ENCODE measurements at places on chromosomes 5 and 9.

DNA sequence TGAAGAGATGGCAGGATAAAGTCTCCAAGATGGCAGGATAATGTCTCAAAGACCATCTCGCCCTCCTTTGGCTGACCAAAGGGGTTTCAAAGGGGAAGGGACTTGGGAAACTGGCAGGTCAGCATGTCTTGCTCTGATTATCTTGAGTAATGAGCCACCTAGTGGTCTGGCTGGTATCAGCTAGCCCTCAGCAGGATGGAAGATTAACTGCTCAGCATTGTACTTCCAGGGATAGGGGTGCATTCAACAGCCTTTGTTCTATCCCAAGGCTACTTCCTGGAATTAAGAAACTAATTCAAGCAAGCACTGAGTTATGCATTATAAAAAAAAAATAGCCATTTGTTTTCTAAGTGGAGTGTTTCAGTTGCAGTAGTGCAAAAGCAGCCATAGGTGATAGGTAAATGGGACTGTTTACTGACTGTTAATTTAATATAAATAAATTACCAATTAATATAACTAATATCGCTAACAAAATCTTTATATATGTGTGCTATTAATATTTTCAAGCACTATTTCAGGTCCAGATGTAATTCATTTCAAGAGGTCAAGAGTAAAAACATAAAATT is 555.5 kb downstream of the CDH9 start:
- DNase-seq = peak; percentile 42

- no peak for DNase-seq
Observed at GRCh38 chr5:136864960-136865359, 499.6 kb upstream of the TRPC7 start.

DNA sequence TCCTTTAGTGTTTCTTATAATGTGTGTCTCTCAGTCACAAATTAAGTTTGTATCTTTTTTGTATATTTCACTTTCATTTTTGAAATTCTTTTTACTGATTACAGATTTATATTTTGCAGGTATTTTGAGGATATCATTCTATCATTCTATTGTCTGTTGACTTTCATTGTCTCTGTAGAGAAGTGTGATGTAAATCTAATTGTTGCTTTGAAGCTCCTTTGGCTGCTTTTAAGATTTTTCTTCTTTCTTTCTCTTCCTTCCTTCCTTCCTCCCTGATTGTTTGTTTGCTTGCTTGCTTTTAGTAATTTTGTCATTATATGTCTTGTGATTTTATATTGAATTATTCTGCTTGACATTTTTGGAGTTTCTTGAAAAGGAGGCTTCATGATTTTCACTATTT is 75.3 kb upstream of the MAST4 start:
- DNase-seq = no peak

DNA sequence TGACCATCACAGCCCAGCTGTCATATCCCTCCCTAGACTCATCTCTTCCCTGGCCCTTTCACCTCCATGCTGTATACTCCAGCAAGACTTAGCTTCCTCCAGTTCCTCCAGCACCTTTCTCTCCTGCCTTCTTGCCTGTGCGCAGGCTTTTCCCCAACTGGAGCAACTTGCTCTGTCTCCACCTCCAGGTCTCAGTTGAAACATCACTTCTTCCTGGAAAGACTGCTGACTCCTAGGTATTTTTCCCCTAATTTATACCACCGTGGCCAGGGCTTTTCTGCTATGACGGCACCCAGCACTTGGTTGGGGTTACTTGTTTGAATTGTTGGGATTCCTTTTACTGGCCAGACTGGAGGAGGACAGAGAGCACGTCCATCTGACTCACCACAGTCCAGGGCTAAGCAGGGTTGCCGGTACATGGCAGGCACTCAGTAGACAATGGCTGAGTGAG is 67.5 kb downstream of the KCNIP1 start:
- DNase-seq = no peak

GRCh38 chr9:127336506-127337352 is 60.2 kb upstream of the SLC2A8 start:
- peak; percentile 7 for DNase-seq

GRCh38 chr9:134420974-134421432 is 94.7 kb downstream of the RXRA start:
- no peak for DNase-seq

DNA sequence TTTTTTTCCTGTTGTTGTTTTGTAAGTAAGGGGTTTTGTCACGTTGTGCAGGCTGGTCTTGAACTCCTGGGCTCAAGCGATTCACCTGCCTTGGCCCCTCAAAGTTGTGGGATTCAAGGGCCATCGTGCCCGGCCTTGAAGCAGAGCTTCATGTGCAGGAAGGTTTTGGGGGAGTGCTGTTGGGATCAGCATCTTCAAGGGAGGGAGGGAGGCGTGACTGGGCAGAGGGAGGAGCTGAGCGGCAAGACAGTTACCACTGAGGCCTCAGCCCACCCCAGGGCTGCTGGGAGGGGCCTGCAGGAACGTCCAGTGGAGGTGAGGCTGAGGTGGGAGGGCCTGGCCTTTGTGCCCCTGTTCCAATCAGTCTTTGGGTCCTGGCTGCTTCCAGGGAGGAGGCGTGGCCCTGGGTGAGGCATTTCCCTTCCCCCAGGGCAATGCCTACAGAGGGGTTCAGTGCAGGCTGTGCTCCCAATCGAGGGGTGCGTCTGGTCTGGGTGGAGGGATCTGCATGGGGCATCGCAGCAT is 21.4 kb downstream of the OR2V1 start:
- no peak for DNase-seq

GRCh38 chr5:135559354-135559753 is 19.4 kb downstream of the CXCL14 start:
- DNase-seq = no peak

DNA sequence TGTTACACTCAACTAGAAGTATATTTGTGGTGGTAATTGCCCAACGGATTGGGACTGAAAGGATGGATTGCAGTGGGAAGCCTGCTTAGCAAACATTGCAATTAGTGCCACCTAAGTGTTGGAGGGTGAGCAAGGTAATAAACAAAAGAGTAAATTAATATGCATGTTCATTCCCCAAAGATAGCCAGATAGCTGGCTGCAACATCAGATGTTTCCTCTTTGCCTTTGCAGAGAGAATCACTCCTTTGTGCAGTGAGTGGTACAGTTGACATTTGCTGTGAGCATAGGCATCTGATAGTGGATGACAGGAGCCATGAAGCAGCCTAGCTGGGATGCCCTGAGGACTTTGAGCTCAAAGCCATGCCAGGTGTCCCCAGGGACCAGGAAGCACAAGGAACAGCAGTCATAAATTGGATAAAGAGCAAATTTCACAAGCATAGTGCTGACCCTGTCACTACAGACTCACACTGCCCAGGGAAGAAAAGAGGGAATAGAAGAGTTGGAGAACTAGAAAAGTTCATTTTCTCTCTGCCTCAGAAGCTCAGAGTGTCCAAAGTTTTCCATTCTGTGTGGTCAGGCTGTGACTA is 336.1 kb upstream of the SLC30A5 start:
- DNase-seq = no peak

DNA sequence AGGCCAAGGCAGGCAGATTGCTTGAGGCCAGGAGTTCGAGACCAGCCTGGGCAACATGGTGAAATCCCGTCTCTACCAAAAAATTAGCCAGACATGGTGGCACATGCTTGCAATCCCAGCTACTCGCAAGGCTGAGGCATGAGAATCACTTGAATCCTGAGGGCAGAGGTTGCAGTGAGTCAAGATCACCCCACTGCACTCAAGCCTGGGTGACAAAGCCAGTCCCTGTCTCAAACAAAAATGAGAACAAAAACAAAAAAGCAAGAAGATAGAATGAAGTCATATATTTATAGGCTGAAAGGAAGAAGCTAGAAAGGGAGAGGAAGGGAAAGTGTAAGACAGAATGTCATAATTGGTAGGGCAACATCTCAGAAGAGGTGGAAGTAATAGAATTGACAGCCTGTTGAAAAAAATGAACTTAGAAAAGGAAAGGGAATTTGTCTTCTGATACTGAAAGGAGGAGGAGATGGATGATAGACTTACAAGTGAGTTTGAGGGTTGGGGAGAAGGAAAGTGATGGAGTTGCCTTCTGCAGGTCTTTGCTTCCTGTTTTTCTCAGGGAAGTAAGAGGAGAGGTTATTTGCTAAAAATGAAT is 32.2 kb downstream of the CARD6 start:
- no peak for DNase-seq

GRCh38 chr5:127330116-127330515 is 39.5 kb downstream of the MEGF10 start:
- no peak for DNase-seq

GRCh38 chr5:139949710-139950109 is 93.4 kb downstream of the NRG2 start:
- DNase-seq = no peak

DNA sequence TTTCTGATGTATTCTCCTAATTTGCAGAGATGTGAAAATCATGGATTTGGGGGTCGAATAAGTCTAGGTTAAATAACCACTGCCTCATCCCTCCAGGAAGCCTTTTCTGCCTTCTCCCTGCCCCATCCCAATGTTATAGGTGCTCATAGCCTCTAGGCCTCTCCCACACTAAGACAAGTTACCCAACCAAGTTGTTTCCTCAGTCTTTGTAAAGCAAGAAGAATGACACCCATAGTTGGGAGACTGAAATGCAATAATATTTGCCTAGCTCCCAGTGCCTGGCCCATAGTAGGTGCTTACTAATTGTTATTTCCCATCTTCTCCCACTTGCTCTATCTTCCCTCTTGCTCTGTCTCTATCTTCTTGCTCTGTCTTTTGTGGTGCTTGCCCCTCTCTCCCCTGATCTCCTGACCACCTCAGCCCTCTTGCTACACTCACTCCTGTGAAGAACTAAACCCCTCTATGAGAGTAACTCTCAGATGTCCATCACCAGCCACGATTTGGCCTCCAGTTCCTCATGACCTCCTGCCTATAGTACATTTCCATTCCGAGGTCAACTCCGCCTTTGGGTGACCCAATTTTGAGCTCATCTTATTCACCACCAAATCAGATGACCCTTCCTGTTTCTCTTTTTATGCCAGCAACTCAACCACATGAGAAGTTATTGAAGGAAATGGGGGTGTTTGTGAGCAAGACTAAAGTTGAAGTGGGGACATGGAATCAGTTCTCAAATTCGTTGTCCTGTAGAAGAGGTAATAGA is 7.0 kb downstream of the AFAP1L1 start:
- no peak for DNase-seq

DNA sequence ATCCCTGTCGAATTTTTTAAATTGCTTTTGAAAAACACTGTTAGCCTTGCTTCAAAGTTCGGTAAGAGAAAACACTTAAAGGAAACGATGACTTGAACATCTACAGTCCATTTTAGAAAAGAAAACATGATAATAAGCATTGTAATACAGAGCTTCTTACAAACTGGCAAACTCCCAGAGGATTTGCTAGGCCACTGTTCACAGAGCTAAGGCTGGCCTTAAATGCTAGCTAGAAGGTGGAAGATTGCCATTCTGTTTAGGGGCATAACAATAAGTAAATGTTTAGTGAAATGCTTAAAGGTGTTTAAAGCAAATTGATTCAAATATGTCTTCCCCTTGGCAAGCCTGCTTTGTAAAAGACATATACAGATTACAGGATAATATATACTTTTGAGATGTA is 169.6 kb downstream of the TLE4 start:
- no peak for DNase-seq

- DNase-seq = no peak
Observed at GRCh38 chr5:36238502-36239295, 3.0 kb downstream of the NADK2 start.

GRCh38 chr5:60522292-60522905 is 177.6 kb downstream of the DEPDC1B start:
- no peak for DNase-seq

DNA sequence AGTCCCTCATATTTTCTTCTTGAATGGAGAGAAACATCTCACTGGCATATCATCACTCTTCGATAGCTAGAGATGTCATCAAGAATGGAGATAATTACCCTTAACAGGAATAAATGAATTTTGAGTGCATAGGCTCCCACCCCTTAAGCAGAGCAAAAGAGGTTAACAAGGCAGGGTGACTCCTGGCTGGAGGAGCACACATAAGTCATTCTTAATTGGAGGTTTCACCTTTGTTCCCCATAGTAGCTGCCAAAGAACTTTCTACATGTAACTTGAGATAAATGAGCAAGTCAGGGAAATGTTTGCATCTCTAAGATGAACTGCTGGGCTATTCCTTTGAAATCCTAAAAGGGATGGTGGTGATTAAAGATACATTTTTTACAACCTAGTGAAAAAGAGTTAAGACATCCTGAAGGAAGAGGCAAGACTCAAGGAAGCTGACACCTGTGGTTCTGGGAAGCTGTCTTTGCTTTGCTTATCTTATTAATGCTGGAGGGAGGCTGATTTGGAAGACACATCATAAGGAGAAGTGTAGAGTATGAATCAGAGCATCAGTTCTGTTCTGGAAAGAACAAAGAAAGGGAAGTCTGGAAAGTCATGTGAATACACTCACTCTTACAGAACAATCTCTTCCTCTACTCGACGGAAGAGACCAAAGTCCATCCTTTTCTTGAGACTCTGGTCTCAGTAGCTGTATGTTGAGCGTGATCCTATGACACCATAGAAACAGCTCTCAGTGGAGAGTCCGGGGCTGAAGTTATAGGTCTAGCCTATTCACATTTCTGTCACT is 326.3 kb downstream of the OSTF1 start:
- DNase-seq = no peak

GRCh38 chr9:83219154-83219923 is 156.4 kb upstream of the RASEF start:
- DNase-seq = peak; percentile 82

GRCh38 chr9:36991516-36992134 is 42.4 kb downstream of the PAX5 start:
- DNase-seq = peak; percentile 8

GRCh38 chr9:120099065-120099464 is 480.9 kb downstream of the CDK5RAP2 start:
- DNase-seq = no peak

DNA sequence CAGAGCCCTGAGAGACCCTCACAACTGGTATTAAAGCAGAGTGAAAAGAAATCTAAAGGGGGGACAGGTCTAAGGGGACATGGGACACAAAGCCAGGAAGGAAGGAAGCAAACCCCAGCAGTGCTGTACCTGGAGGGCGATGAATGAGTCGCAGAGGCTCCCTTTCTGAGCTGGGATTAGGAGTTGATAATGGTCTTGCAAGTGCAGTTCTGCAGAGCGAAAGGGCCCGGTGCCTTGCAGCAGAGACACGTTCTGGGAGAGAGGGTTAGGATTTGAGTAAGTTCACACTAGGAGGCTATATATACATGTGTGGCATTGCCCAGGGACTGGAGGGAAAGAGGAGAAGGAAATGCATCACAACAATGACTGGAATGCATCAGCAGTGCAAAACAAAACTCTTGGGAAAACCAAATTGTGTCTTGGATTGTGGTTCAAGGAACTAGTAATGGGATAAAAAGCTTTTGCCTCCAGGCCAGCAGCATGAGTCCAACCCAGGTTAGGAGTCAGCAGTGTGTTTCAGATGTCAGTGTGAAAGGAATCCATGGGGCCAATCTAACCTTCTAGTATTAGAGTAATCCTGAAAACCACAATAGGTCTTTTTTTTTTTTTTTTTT is 38.8 kb upstream of the LIFR start:
- DNase-seq = no peak

Data from NCI-H1694 treated with DMSO at 0.1 percent for 48 hours (cell line).